ENCODE measurements at places on chromosomes 2 and 18.

GRCh38 chr18:34158881-34159690 lies 65.6 kb downstream of the NOL4 start:
- peak; percentile 91 for DNase-seq

DNA sequence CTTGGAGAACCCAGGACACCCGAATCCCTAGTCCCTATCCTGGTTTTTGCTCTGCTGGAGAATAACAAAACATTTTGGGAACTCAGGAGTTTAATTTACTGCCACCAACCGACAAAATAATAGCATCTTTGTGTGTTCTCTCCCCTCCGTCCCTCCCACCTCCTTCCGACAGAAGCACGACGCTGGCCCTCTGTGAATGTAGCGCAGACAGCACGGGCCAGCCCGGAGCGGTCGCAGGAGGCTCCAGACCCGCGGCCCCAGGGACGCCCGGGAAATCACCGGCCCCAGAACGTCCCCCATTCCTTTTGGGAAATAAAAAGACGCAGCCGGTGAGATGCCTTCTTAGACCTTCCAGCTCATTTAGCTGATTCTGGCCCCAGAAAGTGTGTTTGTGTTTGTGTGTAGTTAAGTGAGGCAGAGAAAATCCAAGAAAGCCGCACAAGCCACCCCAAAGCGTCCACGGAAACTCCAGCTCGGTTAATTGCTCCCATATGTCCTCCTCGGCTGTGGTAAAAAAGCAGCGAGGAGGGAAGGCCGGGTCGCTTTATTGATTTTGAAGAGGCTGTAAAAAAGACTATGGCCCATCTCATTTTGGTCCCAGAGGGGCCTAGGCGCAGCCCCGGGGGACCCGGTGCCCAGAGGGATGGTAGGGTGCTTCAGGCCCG lies 577 bp upstream of the TANC1 start:
- peak; percentile 70 for DNase-seq

DNA sequence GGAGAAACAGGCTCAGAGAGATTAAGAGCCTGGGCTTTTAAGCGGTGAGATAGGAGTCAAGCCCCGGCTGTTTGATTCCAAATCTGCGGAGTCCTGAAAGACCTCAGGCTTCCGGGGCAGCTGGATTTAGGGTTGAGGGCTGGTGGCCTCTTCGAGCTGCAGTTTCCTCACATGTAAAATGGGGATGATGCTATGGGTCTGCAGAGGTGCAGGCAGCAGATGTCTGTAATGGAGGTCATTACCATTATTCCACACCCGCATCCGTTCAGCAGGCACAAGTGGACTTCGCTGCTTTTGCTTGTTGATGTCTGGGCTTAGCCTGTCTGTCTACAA lies 175.6 kb upstream of the HS6ST1 start:
- no peak for DNase-seq

DNA sequence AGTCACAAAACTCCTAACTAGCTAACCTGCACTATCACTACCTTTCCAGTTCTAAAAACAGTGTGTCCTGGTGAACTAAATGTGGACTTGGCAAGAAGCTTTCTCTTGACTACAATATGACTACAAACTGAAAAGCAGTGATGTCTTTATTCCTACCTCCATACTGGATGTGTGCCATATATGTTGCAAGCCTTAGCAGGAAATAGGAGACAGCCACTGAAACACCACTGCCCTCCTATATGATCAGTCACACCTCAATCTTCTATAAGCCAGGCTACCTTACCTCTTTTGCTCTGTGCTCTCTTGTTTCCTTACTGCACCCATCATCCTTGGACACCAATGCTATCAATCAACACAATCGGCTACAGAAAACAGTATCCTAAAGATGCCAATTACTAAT lies 34.1 kb downstream of the SS18 start:
- DNase-seq: no peak

DNA sequence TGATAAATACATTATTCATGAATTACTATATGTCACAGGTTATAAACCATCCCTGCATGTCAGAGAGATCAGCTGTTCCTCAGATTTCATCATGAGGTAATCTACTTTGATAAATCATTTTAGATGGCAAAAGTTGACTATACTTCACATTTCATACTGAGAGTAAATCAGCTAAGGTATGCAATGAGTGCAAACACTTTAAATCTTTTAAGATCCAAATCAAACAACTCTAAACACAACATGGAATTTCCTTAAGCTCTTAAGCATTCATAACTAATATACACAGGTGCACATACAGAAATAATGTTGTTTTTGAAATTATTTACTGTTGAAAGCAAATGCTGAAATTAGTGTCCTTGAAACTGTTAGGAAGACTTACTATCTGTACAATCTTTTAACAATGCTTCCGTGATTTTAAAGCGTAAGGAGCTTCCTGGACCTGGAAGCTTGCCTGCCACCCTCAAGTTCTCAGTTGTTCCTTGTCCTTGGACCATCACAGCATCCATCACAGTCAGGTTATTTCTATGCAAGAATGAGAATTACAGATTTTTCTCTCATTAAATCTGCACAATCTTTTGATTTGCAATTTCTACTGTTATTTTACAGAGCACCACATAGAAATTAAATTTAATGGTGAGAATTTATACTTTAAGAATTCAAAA lies 83.2 kb downstream of the ZAP70 start:
- DNase-seq: no peak

GRCh38 chr2:197940382-197940781 lies 136.0 kb downstream of the PLCL1 start:
- peak; percentile 14 for DNase-seq

- no peak for DNase-seq
Measured at GRCh38 chr18:28114472-28114871, 62.5 kb downstream of the CDH2 start.

GRCh38 chr2:65358678-65359400 lies 73.6 kb downstream of the SPRED2 start:
- no peak for DNase-seq

GRCh38 chr2:71798266-71799012 lies 345.1 kb downstream of the DYSF start:
- peak; percentile 27 for DNase-seq

GRCh38 chr2:128606837-128607236 lies 288.2 kb upstream of the HS6ST1 start:
- no peak for DNase-seq

Data from SK-N-DZ (cell line).